Anterior cingulate cortex (tissue), 58 donors: ENCODE measurements at places on chromosomes 12 and 14.
A peak's percentile ranks its signal among the peaks of the same experiment; 100 is the strongest.

GRCh38 chr12:6950811-6951540, at the start of gene PTPN6:
TSS of gene PTPN6 (plus strand) at chr12:6951356. CDS start at chr12:6951513, 157 bp downstream.
- no peak for DNase-seq

DNA sequence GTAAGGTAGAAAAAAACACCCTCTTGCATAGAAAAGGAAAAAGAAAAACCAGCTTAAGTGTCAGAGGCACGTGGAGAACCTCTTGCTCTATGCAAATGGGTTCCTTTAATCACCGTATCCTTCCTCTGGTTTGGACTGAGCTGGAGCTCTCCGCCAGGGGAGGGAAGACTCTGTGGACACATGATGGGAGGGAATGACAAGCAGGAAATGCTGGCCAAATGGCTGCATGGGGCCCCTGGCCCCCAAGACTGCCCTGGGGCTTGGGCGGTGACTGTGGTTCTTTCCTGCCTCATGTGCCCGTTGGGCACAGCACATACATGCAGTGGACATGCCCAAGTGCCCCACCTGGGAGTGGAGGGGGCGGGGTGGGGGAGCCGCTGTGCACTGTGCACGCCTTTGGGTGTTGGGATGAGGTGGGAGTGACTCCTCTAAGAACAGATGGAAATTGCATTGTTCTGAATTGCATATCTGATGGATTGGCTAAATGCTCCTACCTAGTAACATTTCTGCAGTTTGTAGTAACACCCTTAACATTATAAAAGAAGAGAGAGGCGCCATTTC, 166.4 kb upstream of the AVPR1A start:
- DNase-seq: no peak

GRCh38 chr12:19200261-19200660, 70.7 kb downstream of the PLEKHA5 start:
- no peak for DNase-seq

DNA sequence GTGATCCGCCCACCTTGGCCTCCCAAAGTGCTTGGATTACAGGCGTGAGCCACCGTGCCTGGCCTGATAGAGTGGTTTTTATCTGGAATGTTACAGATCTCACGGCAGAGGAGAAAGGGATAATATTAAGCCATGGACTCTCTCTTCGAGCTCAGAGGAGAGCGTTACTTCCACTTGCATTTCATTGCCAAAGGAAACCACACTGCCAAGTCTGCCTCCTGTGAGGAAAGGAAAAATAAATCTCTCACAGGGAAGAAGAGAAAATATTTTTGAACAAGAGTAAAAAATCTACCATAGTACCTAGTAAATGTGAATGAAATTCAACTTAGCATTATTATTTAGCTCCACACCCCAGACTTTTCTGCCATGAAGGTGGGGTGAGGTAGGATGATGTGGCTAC, 319.2 kb upstream of the PRICKLE1 start:
- no peak for DNase-seq

DNA sequence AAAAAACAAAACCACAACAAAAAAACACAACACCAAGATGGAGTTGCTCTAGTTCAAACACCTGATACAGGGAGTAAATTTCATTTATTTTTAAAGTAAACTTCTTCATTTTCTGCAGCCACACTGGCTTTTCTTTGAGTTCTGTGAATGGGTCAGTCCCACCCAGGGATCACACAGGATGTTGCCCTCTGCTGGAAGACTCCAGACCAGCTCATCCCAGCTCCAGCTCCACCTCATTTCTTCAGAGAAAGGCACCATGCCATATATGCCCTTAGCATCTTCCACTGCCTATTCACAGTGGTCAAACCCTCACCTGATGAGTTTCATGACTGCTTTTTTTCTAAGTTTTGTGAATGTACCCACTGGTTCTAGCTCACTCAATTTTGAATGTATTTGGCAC, 8.0 kb downstream of the GLIPR1 start:
- no peak for DNase-seq

- DNase-seq: no peak
These were observed 161.2 kb downstream of the FOXN3 start for GRCh38 chr14:89255852-89256251.

GRCh38 chr12:67048371-67048770, 220.8 kb upstream of the CAND1 start:
- no peak for DNase-seq

DNA sequence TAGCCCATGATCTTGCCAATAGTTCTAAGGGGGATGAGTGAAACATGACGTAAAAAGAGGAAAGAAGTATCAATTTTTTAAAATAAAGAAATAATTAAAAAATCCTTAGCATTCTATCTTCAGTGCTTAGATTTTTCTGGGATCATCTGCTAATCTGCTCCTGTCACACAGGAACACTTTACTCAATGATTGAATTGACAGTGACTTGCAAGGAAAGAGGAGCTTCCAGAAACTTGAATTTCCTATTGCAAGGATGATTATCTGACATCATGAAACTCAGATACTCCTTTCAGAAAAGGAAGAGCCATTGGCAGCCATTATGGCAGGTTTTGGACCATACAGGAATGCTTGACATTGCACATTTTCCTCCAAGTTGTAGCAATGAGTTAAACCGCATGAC, 41.4 kb upstream of the PTPRO start:
- DNase-seq: no peak

- DNase-seq: no peak
These were observed 167.8 kb downstream of the TTC7B start for GRCh38 chr14:90648421-90648820.

- DNase-seq: no peak
These were observed 1322.3 kb upstream of the SEL1L start for GRCh38 chr14:82855912-82856391.

DNA sequence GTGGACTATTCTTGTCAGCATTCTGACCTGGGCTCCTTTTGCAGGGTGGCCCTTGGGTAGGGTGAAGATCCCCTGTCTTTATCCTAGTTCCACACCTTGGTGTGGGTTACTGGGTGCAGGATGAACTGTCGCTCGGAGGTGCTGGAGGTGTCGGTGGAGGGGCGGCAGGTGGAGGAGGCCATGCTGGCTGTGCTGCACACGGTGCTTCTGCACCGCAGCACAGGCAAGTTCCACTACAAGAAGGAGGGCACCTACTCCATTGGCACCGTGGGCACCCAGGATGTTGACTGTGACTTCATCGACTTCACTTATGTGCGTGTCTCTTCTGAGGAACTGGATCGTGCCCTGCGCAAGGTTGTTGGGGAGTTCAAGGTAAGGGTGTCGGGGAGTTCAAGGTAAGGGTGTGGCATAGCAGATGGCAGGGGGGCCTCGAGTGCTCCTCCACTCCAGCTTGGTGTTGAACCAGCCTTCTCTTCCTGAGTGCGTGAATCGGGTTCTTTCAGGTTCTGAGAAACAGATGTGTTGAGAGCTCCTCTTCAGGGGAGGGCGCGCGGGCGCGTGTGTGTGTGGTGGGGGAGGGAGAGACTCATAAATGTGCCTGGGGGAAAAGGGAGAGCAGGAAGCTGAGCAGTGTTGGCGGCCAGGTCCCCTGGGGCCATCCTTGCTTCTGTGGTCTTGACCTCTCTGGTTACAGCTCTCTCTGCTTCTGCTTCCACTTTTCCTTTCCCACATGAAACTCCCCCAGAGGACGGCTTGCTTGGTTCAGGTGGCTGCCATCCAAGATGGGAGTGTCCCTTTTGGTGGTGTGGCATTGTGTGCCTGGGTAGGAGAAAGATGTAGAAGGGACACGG, 4.0 kb downstream of the ATG101 start:
- DNase-seq: no peak

- DNase-seq: no peak
These were observed 86.2 kb downstream of the TNFAIP2 start for GRCh38 chr14:103209506-103209905.

- DNase-seq: no peak
These were observed 115.0 kb upstream of the SRRM4 start for GRCh38 chr12:118866346-118866745.

DNA sequence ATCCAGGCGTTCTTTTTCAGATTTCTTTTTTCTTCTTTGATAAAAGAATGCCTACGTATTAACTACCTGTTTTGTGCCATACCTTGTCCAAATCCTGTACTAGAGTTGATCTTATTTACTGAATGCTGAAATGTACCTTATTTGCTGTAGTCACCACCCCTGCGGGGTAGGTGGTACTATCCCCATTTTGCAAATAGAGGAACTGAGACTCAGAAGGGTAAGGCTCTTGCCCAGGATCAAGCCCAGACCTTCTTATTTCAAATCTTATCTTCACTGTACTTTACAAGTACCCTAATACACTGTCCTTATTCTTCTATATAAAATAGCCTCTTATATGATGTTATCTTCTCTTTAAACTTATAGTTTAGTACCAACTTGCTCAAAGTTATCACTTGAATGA, 206.5 kb downstream of the SLC41A2 start:
- no peak for DNase-seq

DNA sequence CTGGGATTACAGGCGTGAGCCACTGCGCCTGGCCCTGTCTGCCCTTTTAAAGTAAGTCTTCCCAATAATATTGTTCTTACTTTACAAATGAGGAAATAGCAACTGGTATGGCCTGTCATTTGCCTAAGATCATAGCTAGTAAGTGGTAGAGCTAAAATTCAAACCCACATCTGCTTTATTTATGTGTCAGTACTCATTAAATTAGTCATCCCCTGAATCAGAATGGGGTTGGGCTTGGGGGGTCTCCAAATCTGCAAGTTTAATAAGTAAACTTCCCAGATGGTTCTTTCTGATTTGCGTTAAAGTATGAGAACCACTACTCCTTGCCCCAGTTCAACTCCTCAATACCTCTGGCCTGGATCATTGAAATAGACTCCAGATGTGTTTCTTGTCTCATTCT, 96.2 kb downstream of the FAR2 start:
- DNase-seq: no peak

- no peak for DNase-seq
These were observed 12.6 kb downstream of the NTF3 start for GRCh38 chr12:5444520-5444919.

- DNase-seq: no peak
These were observed 28.2 kb upstream of the RNASE1 start for GRCh38 chr14:20830831-20831230.

DNA sequence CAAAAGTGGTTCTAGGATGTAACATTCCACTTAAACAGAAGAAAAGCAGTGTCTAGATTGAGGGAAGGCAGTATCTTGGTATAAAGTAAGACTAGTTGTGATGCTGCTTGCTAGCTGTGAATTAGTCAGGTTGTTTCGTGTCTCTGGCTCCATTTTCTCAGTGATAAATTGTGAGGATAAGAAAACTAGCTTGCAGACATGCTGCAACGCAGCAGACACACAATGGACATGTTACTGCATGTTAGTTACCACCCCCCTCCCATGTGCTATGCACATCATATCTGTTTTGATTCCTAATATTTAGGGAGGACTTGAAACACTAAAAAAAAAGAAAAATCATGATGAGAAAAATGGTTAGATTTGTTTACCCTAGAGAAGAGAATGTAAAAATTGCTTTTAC, 2.9 kb downstream of the CCNK start:
- DNase-seq: no peak

- DNase-seq: no peak
These were observed 31.9 kb downstream of the CACNA1C start for GRCh38 chr12:2084553-2085296.

DNA sequence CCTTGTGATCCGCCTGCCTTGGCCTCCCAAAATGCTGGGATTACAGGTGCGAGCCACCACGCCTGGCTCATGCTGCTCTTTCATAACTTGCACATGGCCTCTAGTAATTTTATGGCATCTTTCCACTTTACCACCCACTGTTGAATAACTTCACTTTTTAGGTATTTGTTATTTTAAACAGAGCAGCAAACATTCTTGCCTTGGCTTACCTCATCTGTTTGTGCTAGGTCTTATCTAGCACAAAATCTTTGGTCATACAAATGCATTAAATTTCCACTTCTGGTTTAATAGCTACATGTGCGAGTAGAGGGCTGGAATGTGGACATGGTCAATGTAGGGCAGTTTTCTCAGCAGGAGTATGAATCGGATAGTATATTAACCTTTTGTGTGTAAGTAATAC, 38.8 kb upstream of the ATF7IP start:
- DNase-seq: no peak

GRCh38 chr12:123109319-123109772, 41.5 kb downstream of the PITPNM2 start:
- peak; percentile 86 for DNase-seq

DNA sequence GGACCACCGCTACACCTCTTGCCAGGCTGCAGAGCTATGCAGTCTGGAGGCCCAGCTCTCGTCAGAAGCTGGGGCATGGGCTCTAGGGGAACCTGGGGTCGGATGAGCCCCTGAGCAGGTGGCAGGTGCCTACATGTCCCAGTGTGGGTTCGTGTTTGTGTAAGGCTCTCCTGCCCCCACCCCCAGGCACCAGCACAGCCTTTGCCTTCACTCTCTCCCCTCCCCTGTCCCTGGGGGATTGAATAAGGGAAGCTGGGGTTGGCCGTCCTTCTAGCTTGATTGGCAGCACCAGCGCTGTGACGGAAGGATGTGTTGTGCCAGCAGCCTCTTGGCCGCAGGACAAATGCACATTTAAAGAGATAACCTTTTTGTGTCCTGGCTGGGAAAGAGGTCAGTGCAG, 34.8 kb upstream of the TSPAN9 start:
- no peak for DNase-seq

DNA sequence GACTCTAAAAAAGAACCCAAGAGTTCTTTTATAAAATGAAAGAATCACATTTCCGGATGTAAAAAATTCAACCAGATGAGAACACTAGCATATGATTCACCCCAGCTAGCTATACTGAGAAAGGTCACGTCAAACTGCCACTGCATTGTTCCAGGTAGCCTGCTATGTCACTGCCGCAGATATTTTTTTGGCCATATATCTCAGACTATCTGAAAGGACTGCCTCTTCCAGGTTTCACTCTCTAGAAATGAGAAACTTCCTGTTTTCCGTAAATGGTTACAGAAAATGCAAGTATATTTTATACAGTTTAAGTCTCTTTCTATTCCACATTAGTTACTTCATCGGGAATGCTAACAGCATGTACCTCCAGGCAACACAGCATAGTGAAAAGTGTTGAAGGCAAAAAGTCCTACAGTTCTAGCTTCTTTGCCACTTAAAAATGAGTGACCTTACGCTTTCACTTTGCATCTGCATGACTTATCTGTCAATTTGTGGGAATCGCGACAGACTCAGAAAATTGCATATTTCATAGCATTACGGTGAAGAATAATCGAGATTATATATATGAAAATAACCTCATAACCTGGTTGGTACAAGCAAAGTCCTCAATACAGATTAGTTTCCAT, 105.2 kb downstream of the MED13L start:
- no peak for DNase-seq

DNA sequence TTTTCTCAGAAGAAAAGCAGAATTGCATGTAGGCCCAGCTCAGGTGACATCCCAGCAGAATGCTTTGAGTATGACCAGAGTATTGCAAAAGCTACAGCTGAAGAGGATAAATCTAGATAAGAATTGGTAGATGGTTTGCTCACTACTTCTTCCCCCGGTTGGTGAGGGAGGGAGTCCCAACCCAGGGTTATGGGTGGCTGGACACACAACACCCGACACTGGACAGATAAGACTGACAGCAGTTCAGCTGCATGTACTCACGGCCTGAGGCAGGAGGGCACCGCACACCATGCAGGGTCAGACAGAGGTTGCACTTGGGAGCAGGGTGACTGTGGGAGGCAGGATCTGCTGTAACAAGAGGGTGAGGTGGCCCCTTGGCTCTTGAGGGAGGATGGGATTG, 1.7 kb upstream of the CLEC4C start:
- DNase-seq: no peak

- DNase-seq: no peak
These were observed 630 bp downstream of the MYL6B start for GRCh38 chr12:56152756-56153677.
